ENCODE measurements at places on chromosomes 12 and 14.

GRCh38 chr12:23049180-23049579 lies 424.2 kb downstream of the ETNK1 start:
- no peak for DNase-seq

GRCh38 chr14:106691601-106692291 lies 1165.4 kb downstream of the TMEM121 start:
- peak; percentile 2 for DNase-seq

- no peak for DNase-seq
Measured at GRCh38 chr14:99569725-99570543, 34.1 kb downstream of the CCDC85C start.

- peak; percentile 86 for DNase-seq
Measured at GRCh38 chr12:12281134-12281533, 14.3 kb upstream of the LRP6 start.

DNA sequence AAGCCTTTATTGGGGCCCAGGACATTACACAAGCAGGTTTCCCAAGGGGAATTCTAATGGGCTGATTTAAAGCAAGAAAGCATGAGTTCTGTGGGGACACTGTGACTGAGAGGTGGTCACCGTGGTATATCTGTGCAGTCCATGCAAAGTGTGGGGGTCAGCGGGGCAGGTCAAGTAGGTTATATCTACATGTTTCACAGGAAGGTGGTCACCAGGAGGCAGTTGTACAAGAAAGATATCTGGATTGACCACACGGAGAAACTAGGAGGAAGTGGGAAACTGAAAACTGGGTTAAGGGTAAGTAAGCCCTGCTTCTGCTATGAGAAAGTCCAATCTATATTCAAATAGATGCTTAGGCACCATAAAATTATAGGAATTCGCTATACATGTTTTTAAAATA lies 77.8 kb upstream of the CNOT2 start:
- no peak for DNase-seq

DNA sequence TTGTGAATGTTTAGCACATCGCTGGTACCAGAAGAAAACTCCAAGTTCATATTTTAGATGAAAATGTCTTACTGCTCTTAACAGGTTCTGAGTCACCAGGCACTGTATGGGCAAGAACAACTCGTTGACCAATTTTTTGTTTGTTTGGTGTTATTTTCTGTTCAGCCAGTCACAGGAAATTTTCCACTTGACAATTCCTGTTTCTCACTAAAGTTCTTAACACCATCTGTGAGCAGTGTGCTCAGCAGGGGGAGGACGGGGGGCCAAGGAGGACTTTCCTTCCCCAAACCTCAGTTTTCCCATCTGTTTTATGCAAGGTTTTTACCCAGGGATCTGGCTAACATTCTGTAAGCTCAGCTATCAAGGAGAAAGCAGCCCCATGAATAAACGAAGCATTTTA lies 3.0 kb downstream of the NUAK1 start:
- no peak for DNase-seq

- DNase-seq: no peak
Measured at GRCh38 chr12:53196486-53196885, 10.6 kb downstream of the ITGB7 start.

- peak; percentile 19 for DNase-seq
Measured at GRCh38 chr14:28709571-28710305, 56.8 kb upstream of the FOXG1 start.

- DNase-seq: peak; percentile 94
Measured at GRCh38 chr12:101221301-101221700, 11.3 kb upstream of the SLC5A8 start.

DNA sequence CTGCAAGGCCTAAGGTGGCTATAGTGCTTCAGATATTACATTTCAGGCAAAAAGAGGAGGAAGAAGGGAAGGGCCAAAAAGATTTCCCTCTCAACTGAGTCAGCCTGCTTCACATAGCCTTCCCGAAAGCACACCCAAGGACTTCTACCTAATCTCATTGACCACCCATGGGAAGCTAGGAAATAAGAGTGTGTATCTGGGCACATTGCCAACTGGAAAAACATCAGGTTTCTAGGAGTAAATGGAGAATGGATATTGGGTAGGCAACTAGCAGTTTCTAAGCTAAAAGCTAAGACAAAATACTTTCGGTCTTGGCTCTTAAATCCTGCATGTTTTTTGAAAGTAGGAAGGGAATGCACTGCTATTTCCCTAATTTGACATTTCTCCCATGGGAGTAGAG lies 221.7 kb upstream of the GRIP1 start:
- DNase-seq: no peak

- no peak for DNase-seq
Measured at GRCh38 chr14:68174446-68174845, 354.9 kb downstream of the RAD51B start.

DNA sequence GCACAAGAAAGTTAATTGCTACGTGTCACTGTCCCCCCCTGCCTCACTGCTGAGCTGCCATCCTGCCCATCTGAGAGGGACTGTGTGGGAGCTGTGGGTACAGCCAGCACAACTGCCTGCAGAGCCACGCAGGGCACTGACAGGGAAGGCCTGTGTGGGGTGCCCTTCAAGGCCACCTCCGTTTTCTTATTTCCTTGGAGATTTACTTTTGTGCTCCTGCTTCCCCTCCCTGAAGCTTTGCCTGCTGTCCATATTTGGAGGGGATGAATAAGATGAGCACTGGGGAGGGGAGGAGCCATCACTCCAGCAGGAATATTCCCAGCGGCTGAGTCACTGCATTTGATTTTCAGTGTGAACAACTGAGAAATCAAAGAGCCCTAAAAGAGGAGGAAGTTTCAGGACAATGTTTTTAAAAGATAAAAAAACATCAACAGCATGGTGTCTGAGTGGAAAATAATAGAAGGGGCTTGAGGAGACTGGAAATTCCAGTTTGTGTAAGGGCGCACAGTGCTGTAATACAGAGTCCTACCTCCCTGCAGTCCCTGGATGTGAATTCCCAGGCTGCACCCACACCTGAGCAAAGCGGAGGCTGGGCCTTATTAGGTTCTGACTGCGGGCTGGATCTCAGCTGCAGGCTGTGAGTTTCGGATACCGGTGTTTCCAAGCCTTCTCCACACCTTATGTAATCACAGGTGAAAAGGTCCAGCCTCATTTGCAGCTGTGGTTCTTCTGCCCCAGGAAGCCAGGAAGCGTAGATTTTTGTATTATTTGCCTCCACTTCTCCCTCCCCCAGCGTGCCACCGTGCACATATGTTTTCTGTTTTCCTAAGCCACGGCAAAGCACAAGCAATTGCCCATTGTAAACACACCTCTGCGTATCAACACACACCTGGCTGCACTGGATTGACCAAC lies 192.6 kb upstream of the BCL2L14 start:
- peak; percentile 65 for DNase-seq

DNA sequence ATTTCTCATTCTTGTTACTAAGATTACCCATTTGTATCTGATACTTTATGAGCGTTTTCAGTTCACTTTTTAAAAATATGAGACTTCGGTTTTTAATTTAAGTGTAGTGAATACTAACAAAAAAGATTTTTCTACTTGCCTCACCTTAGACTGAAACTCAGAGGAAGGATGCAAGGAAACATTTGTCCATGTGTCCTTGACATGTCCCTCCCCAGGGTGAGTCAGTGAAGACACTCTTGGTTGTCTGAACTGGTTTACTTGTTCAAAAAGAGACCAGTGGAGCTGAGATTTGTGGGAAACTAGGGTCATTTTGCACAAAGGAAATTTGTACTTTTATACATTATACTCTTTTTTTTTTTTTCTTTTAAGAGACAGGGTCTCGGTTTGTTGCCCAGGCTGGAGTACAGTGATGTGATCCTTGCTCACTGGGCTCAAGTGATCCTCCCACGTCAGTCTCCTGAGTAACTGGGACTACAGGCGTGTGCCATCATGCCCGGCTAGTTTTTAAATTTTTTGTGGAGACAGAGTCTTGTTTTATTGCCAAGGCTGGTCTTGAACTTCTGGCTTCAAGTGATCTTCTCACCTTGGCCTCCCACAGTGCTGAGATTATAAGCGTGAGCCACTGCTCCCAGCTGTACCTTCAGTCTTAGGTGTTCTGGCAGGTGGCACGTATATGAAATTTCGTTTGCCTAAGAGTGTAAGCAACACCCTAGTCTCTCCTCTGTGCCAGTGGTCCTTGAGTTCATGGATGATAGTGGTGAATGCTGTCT lies 56.7 kb downstream of the PPFIBP1 start:
- no peak for DNase-seq
